NB4 (cell line): ENCODE measurements at places on chromosomes 6 and 20.

- no peak for DNase-seq
Observed at GRCh38 chr6:137157601-137158000, 15.8 kb downstream of the IL22RA2 start.

DNA sequence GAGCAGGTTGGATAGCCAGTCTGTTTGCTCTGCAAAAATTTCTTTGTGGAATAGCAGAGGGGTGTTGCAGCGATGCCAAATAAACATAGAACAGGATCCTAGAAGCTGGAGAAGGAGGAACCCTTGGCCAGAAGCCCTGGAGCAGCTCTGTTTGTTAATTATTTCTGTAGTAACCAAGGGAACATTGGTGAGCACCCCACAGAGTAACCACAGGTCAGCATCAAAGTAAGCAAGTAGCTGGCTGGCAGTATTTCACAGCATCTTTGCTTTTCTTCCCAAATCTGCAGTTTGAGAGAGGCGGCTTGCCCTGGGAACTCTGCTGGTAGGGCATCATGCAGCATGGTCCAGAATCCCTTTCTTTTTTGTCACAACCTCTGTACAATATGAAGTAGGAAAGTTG is 12.7 kb upstream of the APMAP start:
- DNase-seq: no peak

DNA sequence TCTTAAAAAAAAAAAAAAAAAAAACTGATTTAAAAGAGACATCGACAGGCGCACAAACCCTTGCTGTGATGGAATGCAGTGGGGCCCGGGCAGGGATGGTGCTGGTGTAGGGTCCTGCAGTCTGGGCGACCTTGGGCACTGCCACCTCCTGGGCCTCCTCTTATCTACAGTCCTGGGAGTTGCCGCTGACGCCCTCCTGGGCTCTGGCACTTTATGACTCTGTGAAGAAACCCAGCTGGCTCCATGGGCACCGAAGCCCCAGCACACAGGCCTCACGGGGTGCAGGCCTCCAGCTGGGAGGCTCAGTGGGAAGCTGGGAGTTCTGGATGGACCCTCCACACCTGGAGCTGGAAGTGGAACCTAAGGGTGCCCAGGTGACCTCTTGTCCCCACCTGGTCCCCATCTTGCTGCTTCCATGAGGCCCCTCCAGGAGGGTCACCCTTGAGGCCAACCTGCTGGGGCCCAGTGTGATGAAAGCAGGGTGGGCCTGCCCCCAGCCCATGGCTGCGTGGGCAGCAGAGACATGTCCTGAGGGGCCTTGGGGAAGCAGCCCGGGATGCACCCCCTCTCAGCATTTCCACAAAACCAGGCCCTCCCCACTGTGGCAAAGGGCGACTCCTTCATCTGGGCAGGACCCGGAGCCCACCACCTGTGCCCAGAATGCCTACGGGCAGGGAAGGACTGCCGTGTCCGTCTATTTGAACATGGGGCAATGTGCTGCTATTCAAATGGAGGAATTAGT is 104.9 kb downstream of the ASXL1 start:
- no peak for DNase-seq

- DNase-seq: no peak
Observed at GRCh38 chr6:156554160-156554559, 223.0 kb upstream of the ARID1B start.

- DNase-seq: no peak
Observed at GRCh38 chr6:143128681-143129015, 68.0 kb downstream of the AIG1 start.
